ENCODE measurements at places on chromosomes 3 and 15.

GRCh38 chr3:193857996-193858395 lies 265.0 kb downstream of the OPA1 start:
- no peak for DNase-seq

- DNase-seq = no peak
Measured at GRCh38 chr15:57134071-57134605, 215.7 kb downstream of the TCF12 start.

GRCh38 chr3:160057331-160057730 lies 68.7 kb downstream of the IL12A start:
- no peak for DNase-seq

DNA sequence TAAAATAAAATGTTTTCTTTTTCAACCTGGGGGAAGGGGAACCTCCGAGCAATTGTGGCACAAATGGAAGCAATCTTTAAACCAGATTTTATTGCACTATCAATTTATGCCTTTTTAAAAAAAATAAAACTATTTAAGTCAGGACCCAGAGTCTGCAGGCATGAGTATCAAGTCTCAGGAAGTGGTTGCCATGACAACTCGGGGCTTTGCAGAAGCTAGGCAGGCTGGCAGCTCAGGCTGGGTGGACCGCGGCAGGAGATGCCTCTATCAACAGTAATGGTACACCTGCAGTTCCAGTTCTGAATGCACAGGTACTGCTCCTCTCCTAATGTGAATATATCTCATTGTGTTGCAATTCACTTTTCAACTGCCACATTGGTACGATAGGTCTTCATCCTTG lies 447.7 kb downstream of the GABRG3 start:
- no peak for DNase-seq

DNA sequence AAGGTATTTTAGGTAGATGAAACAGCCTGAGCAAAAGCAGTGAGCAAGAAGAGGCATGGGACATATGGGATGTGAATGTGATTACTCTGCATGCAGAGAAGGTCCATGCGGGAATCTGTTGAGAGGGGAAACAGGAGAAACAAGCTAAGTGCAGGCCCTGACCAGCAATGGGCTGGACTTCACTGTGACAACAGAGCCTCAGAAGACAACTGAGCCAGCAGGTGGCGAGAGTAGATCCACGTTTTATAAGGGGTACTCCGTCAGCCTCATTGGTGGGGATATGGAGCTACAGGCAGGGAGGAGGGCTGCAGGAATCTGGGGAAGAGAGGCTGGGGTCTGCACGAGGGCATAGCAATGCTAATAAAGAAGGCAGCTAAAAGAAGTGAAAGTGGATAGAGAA lies 405.9 kb upstream of the LMCD1 start:
- DNase-seq = no peak

DNA sequence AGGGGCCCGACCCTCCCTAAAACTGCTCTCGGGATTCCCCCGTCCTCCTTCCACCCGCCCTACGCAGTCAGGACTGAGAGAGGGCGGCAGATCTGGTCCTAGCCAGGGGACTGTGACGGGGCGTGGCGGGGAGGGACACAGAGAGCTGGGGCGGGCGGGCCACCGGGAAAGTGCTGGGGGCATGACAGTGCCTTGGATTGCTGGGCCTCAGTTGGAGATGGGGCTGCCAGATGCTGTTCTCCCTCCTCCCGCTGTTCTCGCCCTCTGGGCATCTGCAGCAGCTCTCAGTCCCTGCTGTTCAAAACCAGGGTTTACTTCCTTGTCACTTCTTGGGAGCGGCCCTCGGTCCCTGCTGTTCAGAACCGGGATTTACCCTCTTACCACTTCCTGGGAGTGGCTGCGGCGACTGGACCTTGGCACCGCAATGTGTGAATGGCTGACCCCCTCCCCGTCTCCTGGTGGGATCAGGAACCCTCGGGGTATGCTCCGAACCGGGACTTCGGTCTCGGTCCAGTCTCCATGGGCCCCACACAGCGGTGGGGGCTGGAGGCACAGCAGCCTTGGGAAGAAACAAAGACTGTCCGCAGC lies 1.8 kb upstream of the RPP25 start:
- DNase-seq = no peak

DNA sequence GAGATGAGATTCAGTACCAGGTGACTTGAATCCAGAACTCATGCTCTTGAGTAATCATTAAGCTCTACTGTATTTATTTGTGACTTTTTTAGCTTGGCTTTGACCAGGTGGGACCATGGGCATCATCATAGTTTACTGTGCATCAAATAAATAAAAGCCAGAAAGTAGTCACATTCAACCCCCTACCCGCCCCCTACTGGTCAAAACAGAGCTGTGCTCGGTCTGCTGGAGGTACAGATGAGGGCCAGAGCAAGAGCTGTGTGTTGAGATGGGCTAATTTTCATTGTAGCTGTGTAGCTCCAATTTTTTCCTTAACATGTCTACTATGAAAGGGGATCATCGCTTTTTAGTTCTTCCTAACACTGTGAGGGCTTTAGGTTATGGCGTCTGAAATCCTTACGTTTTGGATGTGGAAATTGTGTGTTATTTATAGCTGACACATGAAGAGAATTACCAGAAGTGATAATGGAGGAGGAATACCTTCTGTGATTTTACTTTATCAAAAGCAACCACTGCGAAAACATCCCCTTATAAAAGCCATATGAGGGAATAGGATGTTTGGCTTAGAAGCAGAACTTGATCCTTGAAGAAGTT lies 375.1 kb downstream of the PTPRG start:
- DNase-seq = no peak

- no peak for DNase-seq
Measured at GRCh38 chr3:14497321-14497720, 42.8 kb downstream of the GRIP2 start.

DNA sequence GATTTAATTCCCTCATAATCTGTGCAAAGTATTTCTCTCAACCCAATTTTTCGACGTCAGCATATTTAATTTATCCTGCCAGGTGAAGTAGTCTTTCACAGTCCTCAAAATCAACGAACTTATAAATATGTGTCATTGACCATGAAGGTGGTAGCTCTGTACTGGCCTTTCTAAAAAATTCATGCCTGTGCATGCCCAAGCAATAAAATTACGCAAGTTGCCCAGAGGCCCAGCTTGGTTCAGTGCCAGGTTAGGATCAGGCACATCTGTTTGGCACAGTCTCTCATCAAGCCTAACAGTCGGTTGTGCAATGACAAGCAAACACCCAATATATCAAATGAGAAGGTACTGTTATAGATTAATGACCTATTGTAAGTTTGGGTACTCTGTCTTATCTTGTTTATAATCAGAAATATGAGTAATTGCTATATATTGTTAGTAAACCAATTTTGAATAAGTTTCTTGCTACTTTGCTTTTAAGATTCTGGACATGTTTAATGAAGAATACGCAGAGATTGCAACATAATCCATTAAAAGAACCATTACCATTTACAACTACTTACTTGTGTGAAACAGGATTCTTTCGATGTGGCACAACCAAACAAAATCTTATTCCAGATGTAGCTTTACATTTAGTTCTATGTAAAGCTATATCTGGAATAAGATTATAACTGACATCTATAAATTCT lies 159.0 kb upstream of the IL12A start:
- no peak for DNase-seq

DNA sequence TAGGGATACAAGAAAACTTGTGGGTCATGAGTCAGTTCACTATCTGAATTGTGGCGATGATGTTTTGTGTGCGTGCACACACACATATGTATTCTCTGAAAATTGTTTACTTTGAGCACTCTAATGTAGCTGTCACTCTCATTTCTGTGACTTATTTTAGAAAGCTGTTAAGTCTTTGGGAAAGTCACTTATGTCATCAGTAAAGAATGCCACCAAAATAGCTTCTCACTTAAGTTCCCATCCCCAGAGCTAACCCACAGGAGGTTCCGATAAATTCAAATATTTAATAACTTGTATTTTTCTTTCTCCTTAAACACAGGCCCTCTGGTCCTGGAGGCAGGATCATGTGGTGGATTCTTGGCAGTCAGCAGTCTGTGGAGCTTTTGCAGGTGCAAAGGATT lies 138.3 kb downstream of the LRIG1 start:
- no peak for DNase-seq

GRCh38 chr15:80114114-80114513 lies 38.7 kb upstream of the FAH start:
- no peak for DNase-seq

DNA sequence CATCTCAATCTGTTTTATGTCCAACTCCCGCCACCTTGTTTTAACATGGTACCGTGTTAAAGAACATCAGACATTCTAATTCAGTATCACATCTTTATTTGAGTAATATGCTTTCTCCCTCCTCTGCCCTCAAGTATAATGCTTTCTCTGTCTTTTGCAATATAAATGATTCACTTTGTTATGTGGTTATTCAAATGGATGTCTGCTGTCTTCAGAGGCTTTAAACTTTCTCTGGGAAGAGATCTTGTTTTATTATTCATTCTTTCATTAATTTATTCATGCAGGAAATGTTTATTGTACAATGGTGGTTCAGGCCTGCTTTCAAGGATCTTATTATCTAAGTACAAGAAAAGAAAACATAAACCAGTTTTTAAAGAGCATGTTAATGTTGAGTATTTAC lies 57.1 kb downstream of the RAP2B start:
- no peak for DNase-seq

DNA sequence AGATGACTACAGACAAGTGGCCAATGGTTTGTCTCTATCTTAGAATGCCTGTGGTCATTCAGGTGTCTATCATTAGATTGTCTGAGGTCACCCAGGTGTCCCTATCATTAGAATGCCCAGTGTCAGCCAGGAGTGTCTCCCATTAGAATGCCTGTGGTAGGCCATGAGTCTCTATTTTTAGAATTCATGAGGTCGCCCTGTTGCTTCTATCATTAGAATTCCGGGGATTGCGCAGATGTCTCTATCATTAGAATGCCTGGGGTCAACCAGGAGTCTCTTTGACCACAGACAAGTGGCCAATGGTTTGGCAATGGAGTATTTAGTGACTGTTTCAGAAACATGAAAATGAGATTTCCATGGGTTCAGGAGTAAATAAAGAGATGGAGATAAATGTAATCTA lies 7.6 kb downstream of the RTP2 start:
- no peak for DNase-seq

GRCh38 chr3:194489736-194490612 lies 3.2 kb upstream of the ATP13A3 start:
- no peak for DNase-seq

GRCh38 chr3:17238023-17238422 lies 353.3 kb downstream of the PLCL2 start:
- DNase-seq = no peak

DNA sequence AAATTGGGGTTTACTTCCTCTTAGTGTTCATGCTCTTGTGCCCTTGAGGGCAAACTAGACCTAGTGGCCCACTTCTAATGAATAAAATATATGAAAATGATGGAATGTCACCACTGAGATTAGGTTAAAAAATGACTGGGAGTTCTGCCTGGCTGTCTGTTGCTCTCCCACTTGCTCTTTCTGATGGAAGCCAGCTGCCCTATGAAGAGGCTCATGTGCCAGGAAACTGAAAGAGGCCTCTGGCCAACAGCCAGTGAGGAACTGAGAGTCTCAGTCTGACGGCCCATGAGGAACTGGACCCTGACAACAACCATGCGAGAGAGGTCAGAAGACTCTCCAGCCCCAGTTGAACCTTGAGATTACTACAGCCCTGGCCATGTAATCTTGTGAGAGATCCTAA lies 107.1 kb upstream of the FHIT start:
- no peak for DNase-seq

DNA sequence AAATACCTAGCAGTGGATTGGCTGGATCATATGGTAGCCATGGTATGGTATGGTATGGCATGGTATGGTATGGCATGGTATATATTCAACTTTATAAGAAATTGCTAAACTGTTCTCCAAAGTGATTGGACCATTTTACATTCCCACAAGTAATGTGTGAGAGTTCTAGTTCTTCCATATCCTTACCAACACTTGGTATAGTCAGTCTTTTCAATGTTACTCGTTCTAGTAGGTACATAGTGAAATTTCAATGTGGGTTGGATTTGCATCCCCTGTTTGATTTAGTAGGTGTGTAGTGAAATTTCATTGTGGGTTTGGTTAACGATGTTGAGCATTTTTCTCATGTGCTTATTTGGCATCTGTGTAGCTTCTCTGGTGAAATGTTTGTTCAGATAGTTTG lies 154.3 kb downstream of the ITPR1 start:
- DNase-seq = no peak

DNA sequence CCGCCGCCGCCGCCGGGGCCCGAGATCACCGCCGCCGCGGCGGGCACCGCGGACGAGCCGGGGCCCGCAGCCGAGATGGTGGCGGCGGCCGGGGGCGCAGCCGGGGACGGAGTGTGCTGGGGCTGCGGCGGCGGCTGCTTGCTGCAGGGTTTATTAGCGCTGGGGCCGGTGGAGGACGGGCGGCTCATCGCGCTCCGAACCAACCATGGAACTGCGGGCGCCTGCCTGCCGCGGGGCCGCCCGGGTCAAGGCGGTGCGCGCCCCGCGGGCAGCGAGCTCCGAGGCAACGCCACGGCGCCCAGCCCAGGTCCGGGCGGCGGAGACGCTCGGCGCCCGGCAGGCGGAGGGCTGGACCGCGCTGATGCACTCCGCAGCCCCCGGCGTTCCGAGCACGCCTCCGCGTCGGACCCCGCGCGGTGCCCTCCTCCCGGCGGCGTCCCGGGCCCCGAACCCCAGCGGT lies 277 bp downstream of the SIAH2 start:
- no peak for DNase-seq

DNA sequence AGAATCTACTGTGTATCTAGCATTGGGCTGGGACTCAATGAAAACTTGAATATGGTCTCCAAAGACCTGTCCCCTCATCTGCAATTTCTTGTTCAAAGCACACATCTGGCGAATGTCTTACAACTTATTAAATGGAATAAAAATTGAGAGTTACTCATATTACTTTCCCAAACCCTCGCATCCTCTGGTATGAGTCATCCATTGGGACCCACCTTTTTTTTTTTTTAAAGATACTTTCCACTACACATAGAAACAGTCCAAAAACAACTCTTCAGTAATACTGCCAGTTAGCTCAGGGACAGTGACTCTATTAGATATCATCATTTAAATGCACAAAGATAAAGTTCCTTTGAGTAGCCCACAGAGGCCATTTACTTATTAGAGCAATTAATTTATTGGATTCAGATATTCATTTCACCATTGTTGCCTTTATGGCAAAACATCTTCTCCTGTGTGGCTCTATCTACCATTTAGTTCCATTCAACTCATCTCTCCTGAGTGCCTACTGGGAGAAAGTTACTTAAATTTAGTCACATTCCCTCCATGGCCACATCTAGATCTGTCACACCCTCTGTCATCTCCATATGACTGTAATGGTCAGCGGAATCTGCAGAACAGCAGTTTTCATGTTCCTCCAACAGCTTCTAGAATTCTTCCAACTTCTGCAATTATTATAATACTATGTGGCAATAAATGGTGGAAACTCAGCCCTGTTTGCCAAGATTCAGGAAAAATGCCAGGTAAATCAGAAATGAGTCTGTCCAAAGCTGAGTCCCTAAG lies 77.9 kb upstream of the ARHGEF3 start:
- no peak for DNase-seq
